Stimulated activated CD4-positive, alpha-beta T cell treated with anti-CD3 and anti-CD28 coated beads, TNF-alpha, amount 100 ng/mL, for 24 hours (primary cell): ENCODE measurements at places on chromosomes 5 and 9.

- DNase-seq: no peak
These were observed 483.1 kb downstream of the BNC2 start for GRCh38 chr9:16387382-16387781.

- DNase-seq: no peak
These were observed 88.1 kb downstream of the PCSK1 start for GRCh38 chr5:96344678-96345577.

DNA sequence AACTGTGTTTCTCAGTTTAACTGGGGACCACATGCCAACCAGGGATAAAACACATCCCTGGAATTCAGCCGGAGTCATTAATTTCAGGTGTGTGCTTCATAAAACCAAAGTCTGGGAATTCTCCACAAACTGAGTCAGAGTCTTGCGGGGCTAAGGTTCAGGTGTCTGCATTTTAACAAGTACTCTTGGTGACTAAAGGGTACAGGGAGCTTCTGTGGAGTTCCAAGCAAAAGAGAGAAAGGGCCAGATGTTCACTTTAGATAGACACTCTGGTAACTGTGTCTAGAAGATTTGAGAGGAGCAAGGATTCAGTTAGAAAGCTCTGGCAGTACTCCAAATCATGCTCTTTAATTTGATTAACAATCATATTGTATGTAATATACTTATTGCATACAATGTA is 4.0 kb downstream of the NADK2 start:
- DNase-seq: no peak

- DNase-seq: no peak
These were observed 65.9 kb downstream of the DMRTA1 start for GRCh38 chr9:22512495-22512894.

DNA sequence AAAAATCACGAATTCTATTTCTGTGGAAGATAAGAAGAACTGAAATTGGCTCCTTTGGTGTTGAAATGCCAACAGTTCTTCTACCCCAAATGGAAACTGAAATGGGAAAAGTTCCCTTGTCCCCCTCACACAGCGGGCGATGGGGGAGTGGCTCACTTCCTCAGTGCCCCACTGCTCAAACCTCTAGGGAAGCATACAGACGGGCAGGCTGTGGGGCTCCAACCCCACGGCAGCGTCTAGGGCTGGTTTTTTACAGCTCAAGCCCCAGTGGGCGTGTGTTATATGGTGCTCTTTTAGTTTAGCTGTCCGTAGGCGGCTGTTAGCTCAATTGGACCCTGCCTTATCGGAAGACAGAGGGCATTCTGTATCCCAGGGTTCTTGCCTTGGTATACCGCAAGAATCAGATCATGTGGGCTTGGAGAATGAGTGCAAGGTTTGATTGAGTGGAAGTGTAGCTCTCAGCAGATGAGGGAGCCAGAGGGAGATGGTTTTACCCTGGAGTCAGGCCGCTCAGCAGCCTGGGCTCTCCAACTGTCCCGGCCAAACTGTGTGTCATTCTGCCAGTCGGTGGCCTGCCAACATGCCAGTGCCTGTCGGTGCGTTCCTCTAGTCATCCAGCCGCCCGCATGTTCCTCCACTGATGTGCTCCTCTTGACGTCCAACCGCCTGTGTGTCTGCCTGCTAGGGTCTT is 166.3 kb upstream of the ZNF608 start:
- no peak for DNase-seq
